ENCODE measurements at places on chromosomes 6 and 20. TPM values are rescaled to one million over a fixed set of nuclear protein-coding genes. Genes with fewer than 3 reads are reported as not detected.
A peak's percentile ranks its signal among the peaks of the same experiment; 100 is the strongest.

DNA sequence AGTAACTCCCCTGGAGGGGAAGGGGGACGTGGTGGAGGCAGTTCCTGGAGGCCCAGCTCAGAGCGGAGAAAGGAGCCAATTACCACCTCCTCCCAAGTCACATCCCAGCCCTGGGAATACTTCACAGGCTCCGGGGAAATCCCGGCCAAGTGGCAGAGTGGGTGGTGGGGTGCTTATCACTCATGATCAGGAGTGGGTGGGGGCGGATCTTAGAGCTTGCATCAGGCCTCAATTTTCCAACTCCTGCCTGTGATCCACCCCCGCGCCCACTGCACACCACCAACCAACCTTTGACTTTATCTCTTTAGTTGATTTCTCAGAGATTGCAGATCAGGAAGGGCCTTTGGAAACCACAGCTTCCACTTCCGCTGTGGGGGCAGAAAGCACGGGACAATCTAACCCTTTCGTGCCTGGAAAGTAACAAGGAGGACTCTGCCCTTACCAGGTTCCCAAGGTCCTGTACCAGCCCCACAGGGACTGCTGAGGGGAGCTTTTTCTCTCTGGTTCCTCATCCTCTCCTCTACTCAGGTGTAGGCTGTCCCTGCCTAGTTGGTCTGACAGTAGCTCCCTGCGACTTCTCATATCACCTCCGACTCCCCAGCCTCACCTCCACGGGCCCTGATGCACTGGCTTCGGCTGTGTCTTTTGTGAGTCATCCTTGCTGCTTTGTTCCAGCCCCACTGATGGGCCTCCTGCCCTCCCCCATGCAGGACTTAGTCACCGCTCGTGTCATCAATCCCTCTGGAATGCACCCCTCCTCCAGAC lies 24.9 kb upstream of the IER3 start:
- peak; percentile 87 for DNase-seq

DNA sequence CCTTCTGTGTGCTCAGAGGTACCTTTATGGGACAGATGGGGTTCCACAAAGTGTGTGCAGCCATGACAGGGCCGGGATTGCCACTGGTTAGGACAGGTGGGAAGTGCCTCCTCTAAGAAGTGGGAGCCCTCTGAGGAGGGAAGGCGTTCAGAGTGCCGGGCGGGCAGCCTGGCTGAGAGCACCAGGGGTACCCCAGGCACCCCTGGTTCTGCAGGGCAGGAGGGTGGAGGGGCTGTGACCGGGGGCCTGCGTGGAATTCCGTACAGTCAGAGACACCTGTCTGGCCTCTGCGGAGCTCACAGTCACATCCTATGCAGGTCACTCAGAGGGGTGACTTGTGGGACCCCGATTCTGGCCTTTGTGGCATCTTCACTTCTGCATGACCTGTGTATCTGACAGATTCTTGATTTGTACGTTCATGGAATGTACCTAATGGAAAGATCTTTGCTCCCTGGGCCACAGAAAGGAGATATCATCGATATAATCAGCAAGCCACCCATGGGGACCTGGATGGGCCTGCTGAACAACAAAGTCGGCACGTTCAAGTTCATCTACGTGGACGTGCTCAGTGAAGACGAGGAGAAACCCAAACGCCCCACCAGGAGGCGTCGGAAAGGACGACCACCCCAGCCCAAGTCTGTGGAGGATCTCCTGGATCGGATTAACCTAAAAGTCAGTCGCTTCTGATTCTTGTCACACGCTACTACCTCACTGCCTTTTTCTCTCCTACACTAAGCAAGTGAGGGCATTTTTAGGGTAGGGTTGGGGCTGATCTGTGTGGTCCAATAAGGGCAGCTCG lies 190.9 kb downstream of the SASH1 start:
- DNase-seq: no peak

GRCh38 chr6:149483334-149483725 lies 1.5 kb downstream of the ZC3H12D start:
- no peak for DNase-seq

DNA sequence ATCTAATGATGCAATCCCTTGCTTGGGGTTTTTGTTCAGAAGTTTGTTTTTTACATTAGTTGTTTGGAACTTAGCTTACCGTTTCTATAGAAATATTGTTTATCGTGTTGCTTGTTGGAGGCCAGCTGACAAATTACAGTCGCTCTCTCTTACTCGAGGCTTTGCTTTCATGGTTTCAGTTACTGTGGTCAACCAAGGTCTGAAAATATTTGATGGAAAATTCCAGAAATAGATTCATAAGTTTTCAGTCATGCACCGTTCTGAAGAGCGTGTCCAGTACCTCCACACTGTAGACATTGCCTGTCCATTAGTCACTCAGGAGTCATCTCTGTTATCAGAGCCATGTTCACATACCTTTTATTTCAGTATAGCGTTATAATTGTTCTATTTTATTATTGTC lies 47.9 kb downstream of the DEK start:
- no peak for DNase-seq

GRCh38 chr6:45668705-45669104 lies 291.0 kb upstream of the SUPT3H start:
- DNase-seq: no peak

GRCh38 chr6:167643223-167643622 lies 183.5 kb upstream of the AFDN start:
- no peak for DNase-seq

- peak; percentile 62 for DNase-seq
Observed at GRCh38 chr6:100099189-100100074, 105.4 kb upstream of the MCHR2 start.

DNA sequence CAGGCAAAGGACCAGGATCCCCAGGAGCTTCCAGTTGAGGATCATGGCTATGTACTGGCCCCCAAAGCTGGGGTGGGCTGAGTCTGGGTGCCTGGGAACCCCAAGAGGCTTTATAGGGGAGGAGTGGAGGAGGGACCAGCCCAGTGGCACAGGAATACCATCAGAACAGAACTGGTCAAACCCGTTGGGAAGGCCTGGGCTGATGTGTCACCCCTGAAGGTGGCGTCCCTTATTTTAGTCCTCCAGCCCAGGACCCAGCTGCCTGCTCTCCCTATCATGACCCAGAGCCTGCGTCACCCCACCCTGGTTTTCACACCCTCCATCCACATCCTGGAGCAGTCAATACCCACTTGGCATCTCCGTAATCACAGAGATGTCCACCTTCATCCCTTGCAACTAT lies at the start of gene PSORS1C2:
TSS of gene PSORS1C2 (minus strand) at position 85 of the 400 bp plus-strand sequence. CDS start at position 45, 40 bp downstream.
- DNase-seq: no peak

PHACTR3 gene
- total RNA-seq: not detected

GLP1R gene
- not detected for total RNA-seq

C6orf58 gene
- not detected for total RNA-seq

- peak; percentile 88 for DNase-seq
Observed at GRCh38 chr6:131995917-131996316, 44.7 kb upstream of the CCN2 start.

- no peak for DNase-seq
Observed at GRCh38 chr6:27693766-27694546, 218.2 kb downstream of the OR2B2 start.

CST1 gene
- not detected for total RNA-seq

SDCBP2 gene
- total RNA-seq: 2.3 TPM

- DNase-seq: peak; percentile 91
Observed at GRCh38 chr20:8796088-8796660, 272.7 kb upstream of the PLCB4 start.

- DNase-seq: peak; percentile 52
Observed at GRCh38 chr6:132715204-132715603, 1.3 kb upstream of the VNN1 start.

DNA sequence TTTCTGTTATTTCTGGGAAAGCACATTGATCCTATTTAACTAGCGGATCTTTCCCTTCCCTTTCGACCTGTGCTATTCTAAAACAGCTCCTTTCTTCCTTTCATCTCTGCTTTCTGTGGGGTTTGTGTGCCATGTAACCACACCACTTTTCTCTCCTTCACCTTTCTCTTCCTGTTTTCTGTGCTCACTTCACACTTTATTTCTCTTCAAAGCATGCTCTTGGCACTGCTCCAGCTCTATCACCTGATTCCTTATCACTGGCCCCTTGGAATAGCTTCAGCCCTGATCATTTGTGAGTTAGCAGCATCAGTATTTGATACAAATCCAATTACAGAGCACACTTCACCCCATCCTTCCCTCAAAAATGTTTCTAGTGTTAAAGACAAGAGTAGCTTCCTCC lies 8.1 kb upstream of the METTL24 start:
- no peak for DNase-seq

- peak; percentile 17 for DNase-seq
Observed at GRCh38 chr6:27863962-27864905, 48.0 kb downstream of the OR2B2 start.

DNA sequence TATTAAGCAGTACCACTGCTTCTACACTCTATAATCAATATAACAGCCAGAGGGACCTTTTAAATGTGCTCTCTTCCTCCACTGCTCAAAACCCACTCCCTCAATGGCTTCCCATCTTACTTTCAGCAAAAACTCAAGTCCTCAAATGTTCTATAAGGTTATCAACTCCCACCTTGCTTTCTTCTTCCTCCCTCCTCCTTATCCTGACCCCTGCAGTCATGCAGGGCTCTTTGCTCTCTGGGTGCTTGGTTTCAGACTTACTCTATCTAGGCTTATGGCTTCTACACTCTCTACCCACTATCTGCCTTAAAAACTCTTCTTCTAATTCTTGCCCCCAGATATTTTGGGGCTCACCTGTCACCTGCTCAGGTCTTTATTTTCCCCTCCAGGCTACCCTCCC lies 5.3 kb downstream of the ARHGAP18 start:
- DNase-seq: no peak

CCR6 gene
- not detected for total RNA-seq

RAB44 gene
- total RNA-seq: not detected

DNA sequence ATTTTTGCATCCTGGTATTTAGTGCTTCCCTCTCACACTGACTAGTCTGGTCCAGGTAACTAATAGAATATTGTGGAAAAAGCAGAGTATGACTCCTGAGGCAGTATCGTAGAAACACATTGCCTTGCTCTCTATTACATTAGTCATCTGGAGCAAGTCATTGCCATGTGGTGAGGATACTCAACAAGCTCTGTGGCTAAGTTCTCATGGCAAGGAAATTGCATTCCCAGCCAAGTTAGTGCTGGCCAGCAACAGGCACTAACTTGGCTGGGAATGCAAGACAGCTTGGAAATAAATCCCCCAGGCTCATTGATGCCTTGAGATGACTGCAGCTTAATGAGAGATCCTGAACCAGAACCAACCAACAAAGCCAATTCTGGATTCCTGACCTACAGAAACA lies 39.7 kb upstream of the HTR1B start:
- no peak for DNase-seq

C20orf141 gene
- total RNA-seq: not detected

DNA sequence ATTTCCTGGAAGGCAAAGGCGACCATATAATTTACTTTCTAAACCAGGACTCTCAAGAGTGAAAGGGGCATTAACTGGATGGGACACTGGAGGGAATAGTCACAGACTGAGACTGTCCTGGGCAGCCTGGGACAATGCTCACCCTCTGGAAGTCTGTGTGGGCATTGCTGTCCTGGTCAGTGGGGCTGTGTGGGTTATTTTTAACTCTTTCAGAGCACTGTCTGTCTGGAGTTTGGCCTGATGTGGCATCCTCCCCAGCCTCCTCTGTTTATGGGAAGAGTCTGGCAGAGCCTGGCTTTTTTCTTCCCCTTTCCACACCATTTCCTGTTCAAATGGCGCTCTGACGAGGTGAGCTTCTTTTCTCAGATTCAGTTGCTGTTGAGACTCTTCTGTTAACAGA lies 11.7 kb downstream of the DAAM2 start:
- no peak for DNase-seq

Measured in fibroblast of the aortic adventitia (primary cell).